Activated T-helper 1 cell treated with anti-CD3 and anti-CD28 coated beads, Interleukin-2, amount 50 U/mL, for 16 hours (primary cell): ENCODE measurements at places on chromosomes 2 and 18.

GRCh38 chr18:24112874-24113615 lies 25.8 kb upstream of the CABYR start:
- no peak for DNase-seq

GRCh38 chr2:240636563-240637115 lies 11.4 kb downstream of the GPR35 start:
- DNase-seq, result no peak

GRCh38 chr2:108611021-108611420 lies 76.8 kb downstream of the LIMS1 start:
- DNase-seq, result no peak

GRCh38 chr18:77130229-77131099 lies 2.1 kb downstream of the MBP start:
- no peak for DNase-seq

GRCh38 chr18:68925268-68925667 lies 127.4 kb downstream of the CCDC102B start:
- DNase-seq, result no peak

GRCh38 chr2:101148777-101149176 lies 2.4 kb downstream of the TBC1D8 start:
- no peak for DNase-seq

- no peak for DNase-seq
Observed at GRCh38 chr2:127128445-127128904, 21.5 kb upstream of the BIN1 start.

GRCh38 chr18:51541230-51541629 lies 343.7 kb upstream of the MEX3C start:
- DNase-seq, result no peak

DNA sequence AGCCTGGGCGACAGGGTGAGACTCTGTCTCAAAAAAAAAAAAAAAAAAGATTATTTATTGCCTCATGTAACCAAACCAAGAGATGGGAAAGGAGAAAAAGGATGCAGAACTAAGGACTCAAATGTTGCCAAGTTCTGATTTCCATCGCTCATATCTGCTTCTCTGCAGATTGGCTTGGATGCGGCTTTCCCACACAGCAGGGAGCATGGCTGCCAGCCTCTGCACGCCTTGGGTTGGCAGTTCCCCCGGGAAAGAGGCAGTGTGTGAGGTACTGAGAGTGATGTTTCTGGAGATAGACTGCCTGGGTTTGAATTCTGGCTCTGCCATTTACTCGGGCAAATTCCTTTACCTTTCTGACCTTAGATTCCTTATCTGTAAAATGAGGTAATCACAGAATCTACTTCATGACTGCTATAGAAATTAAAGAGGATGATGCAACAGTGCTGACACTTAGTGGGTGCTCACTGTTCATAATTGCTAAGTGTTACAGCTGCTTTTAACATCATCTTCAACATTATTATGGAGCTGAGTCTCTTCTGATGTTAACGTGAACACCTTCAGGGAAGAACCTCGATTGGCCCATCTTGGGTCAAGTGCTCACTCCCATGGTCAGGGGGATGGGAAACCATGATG lies 68.8 kb downstream of the ACAA2 start:
- DNase-seq, result no peak
